COLO829 (cell line): ENCODE measurements at places on chromosomes 4 and X.
A peak's percentile ranks its signal among the peaks of the same experiment; 100 is the strongest.

DNA sequence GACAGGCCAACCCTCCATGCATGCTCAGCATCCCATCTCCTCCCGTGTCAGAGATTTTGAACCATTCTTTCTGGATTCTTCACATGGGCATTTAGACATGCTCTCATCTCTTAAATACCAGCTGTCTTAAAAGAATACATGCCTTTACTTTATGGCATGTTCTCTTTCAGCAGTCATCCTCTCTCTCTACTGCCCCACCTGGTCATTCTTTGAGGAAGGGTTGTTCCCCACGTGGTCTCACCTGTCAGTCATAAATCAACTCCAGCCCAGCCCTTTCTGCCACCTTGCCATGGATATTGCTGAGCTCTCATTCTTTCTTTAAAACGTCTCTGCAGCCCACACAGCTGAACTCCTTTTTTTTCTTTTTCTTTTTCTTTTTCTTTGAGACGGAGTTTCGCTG is 111.3 kb downstream of the ARHGAP10 start:
- DNase-seq: no peak

DNA sequence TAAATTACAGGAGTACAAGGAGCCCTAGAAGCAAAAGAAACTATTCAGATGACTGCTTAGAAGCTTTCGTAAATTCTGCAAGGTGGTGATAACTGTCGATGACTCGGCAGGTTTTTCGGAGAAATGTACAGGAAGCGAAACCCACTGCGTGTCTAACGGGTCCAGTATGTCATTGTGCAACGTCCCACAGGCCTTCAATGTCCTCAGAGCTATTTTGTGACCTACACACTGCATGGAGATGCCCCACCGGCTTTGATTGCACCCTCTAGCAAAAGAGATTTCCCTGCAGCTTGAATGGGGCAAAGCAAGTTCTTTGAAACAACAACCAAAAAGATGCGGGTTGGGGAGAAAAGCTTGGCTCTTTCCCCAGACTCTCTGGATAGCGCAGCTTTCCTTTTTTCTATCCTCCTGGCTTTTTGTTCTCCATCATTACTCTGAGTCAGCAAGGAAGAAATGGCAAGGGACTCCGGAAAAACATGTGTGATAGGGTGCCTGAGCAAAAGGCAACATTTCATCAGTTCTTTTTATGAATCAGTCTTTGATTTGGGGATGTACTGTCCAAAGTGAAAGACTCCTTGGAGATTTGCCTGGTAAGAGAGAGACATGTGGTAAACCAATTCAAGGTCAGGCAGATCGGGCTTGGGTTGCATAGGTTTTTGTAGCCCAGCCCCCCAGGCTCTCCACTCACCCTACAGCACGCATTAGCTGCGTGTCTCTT is 112.0 kb upstream of the TBL1X start:
- DNase-seq: peak; percentile 34

DNA sequence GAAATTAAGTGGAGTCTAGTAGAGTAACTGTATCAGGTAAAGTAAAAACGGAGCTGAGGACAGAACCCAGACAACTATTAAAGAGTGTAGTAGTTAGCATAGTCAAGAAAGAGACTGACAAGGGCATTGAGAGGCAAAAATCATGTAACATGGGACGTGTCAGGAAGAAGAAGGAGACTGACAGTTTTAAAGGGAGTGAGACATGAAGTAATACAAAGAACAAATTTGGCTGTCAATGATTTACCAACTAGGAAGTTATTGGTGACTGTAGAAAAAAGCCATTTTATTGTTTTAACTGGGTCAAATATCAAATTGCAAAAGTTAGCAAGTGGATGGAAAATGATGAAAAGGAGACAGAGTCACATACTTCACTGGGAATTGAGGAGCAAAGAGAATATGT is 422.3 kb downstream of the MAPK10 start:
- no peak for DNase-seq

DNA sequence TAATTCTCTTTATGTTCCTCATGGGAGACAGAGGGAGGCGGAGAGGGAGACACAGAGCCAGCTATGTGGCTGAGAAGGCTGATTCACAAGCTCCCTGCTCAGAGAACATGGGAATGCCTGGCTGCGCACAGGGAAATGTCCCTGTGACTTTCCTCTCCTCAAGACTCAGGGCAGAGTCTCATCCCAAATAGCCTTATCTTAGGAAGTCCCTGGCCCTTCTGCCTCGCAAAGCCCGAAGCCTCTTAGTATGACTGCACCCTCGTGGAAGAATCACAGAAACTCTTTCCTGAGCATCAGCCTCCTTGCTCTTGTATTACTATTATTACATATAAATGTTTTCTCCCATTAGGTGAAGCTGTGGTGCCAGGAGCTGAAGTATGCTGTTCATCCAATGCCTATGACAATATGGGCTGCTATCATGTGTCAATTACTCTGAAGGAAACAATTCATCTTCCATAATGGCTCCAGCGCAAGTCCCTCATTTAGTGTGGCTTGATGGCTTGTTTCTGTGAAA is 230.5 kb downstream of the MGST2 start:
- DNase-seq: no peak

DNA sequence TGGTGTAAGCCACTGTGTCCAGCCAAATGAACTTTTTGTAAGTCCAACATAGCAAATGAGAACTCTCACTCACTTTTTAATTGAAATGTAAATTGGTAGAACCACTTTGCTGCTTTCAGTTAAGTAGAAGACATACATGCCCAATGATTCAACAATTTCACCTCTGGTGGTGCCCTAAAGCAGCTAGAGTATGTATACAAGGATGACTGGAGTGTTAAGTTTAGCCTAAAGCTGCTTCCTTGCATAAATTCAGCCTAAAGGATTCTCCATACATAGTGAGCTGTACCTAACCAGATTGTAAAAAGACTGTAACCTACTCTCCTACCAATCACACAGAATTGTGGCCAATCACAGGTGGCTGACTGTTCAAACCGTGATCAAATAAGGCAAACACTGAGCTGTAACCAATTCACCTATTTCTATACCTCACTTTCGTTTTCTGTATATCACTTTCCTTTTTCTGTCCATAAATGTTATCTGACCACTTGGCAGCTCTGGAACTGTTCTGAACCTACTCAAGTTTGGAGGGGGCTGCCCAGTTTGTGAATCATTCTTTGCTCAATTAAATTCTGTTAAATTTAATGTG is 39.9 kb downstream of the PDS5A start:
- no peak for DNase-seq

- no peak for DNase-seq
These were observed 60.7 kb upstream of the KDR start for GRCh38 chr4:55186123-55186522.

GRCh38 chrX:7801711-7802110 is 41.3 kb upstream of the VCX start:
- no peak for DNase-seq

- DNase-seq: no peak
These were observed 50.3 kb upstream of the OTUD4 start for GRCh38 chr4:145230726-145231125.

GRCh38 chr4:6324999-6325787 is 55.5 kb downstream of the WFS1 start:
- DNase-seq: no peak

- peak; percentile 59 for DNase-seq
These were observed 6.7 kb upstream of the RUFY3 start for GRCh38 chr4:70715097-70715496.

DNA sequence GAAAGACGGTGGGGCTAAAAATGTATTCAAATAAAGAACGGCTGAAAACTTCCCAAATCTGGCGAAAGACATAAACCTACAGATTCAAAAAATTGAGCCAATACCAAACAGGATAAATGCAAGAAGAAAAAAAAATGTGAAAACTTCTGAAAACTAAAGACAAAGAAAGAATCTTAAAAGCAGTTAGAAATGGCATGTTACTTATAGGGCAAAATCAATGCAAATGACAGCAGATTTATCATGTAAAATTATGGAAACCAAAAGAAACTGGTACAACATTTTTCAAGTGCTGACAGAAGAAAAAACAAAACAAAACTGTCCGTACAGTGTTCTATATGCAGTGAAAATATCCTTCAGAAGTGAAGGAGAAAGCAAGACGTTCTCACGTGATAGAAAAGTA is 239.0 kb downstream of the PDGFC start:
- no peak for DNase-seq

GRCh38 chrX:12421918-12422317 is 283.6 kb downstream of the FRMPD4 start:
- no peak for DNase-seq

DNA sequence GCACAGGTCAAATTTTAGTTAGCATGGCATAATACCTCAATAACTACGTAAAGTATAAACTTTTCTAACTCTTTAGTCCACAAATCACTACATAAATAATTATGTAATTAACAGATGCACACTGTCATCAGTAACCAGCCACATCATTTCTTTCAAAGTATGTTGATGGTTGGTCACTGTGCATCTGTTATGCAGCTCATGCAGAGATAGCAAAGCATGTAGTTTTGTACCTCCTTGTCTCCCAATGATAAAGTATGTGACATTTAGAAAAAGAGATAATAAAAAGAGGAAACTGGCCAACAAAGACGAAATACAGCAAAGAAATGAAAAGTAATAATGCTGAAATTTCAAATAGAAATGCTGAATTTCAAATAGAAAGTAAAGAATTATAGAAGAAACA is 2.9 kb downstream of the LAMTOR3 start:
- DNase-seq: no peak

- DNase-seq: no peak
These were observed 22.6 kb downstream of the SYNPO2 start for GRCh38 chr4:118911238-118911703.

DNA sequence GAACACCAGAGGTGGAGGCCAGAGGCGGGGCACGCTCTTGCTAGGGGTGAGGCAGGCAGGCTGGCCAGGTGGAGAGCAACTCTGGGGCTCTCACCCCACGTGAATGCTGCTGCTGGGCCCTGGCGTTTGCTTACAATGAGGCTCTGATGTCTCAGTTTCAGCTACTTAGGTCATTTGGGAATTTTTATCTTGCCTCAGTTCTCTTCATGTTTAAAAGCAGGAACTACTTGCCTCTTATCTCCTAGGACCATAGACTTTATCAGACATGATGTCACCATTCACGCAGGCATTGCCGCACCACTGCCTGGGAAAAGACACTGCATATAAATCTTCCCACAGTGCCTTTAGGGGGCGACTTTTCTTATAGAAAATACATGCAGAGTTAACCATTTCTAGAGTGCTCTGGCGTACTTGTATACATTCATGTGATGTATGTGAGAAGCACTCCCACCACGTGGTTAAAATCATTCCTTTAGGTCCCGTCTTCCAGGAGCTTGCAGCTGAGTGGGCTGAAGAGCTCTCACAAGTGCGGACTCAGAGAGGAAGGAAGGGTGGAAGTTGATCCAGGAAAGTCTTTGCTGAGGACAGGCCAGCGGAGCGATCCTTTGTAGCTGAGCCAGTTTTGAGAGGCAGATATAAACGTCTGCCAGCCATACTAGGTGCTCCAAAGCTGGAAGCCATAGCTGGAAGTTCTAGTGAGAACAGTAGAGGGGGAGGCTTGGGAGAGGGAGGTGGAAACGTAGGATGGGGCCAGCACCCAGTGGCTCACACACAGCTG is 84.3 kb upstream of the CLDN34 start:
- DNase-seq: no peak

- no peak for DNase-seq
These were observed 488 bp downstream of the NAP1L5 start for GRCh38 chr4:88697141-88697540.

- DNase-seq: no peak
These were observed 274.2 kb upstream of the AGTR2 start for GRCh38 chrX:115896362-115896761.

DNA sequence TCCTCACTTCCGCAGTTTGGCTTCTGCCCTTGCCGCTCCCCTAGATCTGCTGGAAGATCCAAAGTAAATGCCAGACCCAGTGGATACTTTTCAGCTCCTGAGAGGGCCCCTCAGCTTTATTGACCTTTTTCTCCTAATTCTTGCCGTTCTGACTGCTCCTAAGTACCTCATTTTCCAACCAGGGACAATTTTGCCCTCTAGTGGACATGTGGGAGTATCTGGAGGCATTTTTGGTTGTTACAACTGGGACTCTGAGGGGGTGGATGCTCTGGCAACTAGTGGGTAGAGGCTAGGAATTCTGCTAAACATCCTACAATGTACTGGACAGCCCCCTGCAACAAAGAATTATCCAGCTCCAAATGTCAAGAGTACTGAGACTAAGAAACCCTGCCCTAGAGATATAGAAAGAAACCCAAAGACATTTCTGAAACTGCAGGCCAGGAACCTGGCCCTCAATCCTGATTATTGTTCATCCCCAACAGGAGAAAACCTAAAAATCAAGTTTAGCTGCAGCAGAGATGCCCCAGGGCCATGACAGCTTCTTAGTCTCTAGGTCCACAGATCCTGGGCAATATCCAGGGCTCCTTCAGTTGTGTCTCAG is 3.4 kb downstream of the TEX13B start:
- no peak for DNase-seq

DNA sequence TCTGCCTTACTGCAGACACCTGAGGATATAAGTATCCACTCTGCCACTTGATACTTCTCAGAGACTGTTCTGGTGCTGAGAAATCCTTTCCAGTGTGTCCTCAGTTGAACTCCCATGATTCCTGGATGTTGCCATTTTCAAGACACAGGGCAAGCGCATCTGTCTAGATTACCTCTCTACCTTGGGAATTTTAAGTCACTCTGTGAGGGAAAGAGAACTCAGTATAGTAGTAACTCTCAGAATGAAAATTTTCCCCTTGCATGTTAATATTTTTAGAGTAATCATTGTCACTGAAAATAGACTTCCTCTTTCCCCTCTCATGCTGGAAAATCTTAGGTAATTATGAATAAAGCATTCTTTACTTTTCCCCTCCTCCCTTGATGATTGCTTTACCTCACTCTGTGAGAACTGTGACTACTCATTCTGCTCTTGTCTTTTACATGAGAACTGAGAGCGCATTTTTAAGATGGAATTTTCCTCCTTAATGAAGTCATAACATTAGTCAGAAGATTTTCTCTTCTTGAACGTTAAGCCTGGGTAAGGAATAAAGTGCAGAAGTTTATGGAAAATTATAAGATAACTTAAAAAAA is 45.0 kb downstream of the TET2 start:
- DNase-seq: peak; percentile 42

DNA sequence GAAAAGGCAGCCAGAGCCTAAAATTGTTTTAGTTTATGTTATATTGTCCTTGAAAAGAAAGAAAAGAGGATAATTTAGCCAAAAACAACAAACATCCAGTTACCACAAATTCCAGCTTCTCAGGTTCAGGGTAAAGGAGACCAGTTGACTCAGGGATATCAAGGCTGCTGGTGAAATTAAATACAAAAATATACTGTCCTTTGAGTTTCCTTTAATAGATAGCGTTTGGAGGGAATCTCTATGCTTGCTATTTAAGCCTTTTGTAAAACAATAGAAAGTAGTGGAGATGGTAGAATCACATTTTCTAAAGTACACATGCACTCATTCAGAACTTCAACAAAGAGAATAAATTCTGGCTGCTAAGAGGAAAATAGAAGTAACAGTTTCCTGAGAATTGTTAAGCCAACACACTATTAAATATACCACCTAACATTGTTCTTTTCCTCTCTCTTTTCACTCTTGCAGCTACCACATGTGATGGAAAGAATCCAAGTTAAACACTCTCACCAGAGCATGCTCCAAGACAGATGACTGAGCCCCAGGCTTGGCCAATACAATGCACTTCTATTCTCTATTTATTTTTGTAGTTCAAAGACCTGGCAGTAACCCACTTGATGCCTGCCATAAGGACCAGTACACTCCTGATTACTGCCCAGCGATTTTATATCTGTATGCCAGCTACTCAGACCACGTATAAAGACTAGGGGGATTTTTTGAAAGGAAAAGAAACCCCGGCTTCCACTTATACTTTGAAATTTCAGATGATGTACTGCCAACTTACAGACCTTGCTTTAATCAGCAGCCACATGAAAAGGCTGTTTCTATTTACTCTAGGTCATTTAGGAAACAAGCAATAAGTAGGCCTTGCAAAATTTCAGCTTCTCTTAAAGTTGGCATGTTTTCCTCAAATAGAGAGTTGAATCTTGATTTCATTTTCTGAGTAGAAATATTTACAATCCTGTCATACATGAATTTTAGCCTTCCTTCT is 756.9 kb downstream of the FAT4 start:
- DNase-seq: peak; percentile 44
